ENCODE measurements at places on chromosomes 6 and 20.

- DNase-seq = no peak
These were observed 988 bp downstream of the QRSL1 start for GRCh38 chr6:106630366-106630765.

GRCh38 chr6:169989594-169989993 lies 238.2 kb downstream of the ERMARD start:
- DNase-seq = no peak

GRCh38 chr20:7856756-7857155 lies 83.5 kb downstream of the HAO1 start:
- DNase-seq = no peak

GRCh38 chr20:51854921-51855320 lies 52.6 kb upstream of the SALL4 start:
- no peak for DNase-seq
